ENCODE measurements at places on chromosomes 12 and 14.

DNA sequence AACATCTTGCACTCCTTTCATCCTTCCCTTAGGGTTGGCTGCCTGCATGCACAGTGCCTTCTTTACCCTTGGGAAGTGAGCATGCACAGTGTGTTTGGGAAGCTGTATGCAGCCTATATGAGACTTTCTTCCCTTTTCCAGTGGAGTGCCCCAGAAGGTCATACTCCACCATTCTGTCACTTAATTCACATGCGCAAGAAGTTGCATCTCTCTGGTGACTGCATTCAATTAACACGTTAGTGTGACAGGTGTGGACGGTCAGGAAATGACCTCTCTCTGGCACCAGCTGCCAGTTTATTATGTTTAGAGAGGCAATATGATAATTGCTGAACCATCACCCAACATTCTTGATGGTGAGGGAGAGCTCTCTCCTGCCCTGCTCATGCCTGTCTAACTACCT, 770.0 kb downstream of the FLRT2 start:
- DNase-seq = no peak

- DNase-seq = no peak
Observed at GRCh38 chr14:75563931-75564330, 14.5 kb upstream of the FLVCR2 start.

DNA sequence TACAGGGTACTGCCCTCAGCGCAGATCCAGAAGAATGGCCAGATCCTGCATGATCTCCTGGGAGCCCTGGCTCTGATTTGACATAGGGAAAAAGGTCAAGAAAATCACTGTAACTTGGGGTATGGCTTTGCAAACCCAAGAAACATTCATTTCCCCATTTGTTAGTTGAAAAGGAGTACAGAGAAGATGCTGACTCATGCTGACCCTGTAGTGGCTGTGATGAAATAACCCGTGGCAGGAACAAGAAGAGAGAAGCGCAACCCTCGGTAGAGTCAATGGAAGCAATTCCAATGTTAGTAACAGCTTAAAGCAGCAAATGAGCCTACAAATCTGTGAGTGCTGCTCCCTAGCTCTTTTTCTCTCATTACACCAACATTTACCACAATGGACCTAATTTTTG, 281.6 kb upstream of the NPAS3 start:
- DNase-seq = no peak

- DNase-seq = no peak
Observed at GRCh38 chr12:77299910-77300669, 234.7 kb upstream of the E2F7 start.

DNA sequence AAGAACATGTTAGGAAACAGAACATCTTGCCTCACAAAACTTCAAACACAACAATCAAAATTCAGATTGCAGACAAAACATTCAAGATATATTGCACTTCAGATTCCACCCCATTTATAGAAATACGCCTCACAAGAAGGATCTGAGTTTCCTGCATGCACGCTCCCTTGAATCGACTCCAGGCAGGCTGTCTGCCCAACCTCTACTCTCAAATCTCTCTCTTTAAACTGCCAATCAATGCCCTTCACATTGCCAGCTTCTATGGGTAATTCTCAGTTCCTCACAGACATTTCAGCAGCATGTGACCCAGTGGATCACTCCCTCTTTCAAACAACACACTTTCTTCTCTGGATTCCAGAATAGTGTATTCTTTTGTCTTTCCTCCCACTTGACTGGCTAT, 184.1 kb downstream of the PRKD1 start:
- no peak for DNase-seq

DNA sequence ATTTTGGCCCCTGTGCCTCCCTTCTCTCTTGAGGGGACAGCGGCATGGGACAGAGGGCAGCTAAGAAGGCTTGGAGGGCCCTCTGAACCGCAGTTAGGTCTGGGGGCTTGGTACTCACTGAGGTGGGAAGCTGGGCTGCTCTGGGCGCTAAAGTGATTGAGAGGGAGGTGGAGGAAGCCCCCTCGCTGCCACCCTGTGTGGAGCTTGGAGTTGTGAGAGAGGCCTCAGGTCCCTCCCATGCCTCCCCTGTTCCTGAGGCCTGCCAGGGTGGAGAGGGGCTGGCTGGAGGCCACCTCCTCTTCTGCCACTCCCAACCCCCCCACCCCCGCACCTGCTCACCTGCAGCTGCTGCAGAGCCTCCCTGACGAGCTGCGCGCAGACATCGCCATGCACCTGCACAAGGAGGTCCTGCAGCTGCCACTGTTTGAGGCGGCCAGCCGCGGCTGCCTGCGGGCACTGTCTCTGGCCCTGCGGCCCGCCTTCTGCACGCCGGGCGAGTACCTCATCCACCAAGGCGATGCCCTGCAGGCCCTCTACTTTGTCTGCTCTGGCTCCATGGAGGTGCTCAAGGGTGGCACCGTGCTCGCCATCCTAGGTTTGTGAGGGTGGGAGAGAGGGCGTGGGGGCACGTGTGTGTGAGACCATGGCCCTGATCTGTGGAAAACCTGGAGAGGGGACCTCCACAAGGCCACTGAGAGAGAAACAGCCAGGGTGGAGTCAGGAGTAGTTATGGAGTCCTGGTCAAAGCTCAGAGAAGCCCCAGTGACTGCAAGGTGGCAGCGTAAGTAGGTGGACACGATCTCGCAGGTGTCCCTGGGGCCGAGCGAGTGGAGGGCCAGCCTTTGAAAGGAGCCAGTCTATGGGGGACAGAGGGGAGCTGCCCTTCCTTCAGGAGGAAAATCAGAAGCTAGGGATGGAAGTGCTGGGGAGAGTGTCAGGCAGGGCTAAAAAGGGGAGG, 11.2 kb downstream of the KCNH3 start:
- DNase-seq = no peak

DNA sequence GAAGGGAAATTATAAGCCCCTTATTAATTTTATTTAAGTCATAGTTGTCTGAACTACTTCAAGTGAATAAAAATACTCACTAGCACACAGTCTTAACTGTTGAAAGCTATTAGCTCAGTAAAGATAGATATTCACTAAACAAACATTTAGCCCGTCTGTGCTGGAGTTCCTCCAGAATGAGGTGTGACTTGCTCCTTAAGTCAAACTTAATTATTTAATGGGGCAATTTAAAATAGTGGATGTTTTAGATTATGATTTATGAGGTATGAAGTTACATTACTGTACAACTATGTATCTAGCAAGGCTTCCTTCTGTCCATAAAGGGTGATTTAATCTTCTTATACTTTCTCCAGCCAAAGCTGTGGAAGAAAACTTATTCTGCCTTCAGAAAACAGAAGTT, 414.0 kb upstream of the FLRT2 start:
- DNase-seq = no peak

GRCh38 chr12:74899031-74899829, 310.4 kb downstream of the KCNC2 start:
- no peak for DNase-seq

DNA sequence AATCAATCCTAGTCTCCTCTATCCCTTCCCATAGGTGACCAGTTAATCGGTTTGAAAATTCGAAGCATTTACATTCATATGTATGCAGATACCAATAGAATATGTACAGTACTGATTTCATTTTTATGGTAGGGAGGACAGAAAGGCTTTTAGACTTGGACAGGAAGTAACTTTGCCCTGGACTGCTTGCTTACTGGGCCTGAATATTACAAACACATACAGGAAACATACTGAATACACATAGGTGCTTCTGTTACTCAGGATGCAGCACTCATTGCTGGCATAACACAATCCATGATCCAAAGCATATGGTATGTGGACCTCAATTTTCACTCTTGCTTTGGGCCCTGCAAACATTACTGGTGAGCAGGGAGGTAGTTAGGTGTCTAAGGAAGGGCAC, 71.1 kb downstream of the CATSPERB start:
- DNase-seq = no peak

DNA sequence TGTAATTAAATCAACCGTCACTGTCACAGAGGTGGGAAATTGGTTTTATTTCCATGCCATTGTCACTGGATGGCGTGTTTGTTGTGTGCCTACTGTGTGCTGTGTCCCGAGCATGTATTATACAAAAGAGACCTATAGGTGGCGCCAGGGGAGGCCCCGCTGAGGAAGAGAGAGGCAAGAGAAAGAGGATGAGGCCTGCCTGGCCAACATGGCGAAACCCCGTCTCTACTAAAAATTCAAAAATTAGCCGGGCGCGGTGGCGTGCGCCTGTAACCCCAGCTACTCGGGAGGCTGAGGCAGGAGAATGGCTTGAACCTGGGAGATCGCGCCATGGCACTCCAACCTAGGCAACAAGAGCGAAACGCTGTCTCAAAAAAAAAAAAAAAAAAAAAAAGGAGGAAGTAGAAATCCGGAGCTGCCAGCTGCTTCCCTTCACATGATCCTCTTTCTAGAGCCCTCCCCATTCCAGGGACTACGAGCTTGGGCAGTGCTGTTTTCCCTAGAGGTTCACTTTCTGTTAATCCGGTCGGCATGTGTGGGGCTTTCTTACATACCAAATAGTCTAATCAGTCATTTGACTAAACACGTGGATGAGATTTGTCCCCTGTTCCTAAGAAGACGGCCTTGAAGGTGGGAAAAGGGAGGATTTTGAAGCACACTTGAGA, 6.4 kb upstream of the CCDC175 start:
- DNase-seq = no peak

DNA sequence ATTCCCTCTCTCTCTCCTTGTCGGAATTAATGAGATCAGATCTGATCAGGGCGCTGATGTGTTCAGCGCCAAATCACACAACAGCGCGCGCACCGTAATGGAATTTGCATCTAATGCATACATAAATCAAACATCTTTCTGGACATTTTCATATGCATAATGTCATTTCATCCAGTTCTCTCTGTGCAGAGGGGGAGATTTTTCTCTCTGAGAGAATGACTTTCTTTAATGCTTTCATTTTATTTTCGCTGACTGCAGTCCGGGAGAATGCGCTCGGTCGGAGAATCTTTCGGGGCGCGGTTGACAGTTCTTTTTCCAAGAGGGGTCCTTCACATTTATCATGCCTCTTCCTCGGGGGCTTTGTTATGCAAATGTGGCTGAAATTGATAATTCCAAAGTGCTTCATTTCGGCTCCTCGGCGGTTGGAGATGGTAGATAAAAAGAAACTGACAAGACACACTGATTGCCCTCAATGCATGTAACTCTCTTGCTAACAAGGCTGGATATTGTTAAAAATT, 615.9 kb downstream of the VRK1 start:
- no peak for DNase-seq

GRCh38 chr12:42490261-42490842, 99.2 kb downstream of the PRICKLE1 start:
- no peak for DNase-seq

- DNase-seq = no peak
Observed at GRCh38 chr12:117533687-117534086, 172.3 kb upstream of the NOS1 start.

- no peak for DNase-seq
Observed at GRCh38 chr12:92062539-92063493, 82.8 kb downstream of the BTG1 start.

DNA sequence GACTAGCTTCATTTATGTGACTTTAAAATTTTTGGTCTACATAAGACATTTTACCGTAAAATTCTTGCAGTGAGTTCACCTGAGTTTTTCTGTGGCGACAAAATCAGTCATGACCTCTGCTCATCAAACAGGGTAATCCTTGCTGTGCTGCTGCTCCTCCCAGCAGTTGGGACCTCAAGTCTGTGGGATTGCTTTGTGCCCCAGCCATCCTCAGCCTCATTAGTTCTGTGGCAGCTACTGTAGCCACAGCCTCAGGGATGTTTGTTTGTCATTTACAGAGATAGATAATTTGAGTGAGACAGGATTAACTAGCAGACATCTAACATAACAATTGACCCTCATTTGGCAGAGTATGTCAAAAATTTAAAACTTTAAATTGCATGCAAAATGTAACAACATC, 357.0 kb downstream of the PCNX1 start:
- no peak for DNase-seq

DNA sequence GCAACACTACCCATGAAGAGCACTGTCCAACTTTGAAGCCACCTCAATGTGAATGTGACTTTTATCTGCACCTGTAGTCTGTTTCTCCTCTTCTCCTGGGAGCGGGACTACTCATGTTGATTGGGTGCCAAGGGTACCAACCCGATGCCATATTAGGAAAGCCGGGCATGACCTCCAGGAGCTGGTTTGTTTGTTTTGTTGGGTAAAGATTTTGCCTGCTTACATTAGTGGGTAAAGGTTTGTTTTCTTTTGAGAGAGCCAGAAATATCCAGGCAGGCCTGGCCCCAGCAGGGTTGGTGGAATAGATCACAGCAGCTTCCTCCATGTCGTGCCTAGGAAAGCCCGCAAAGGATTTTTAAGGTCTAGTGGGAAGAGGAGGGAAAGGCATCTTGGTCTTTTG, 19.7 kb upstream of the ITPK1 start:
- no peak for DNase-seq

- DNase-seq = no peak
Observed at GRCh38 chr12:47507221-47507620, 198.6 kb downstream of the RPAP3 start.

GRCh38 chr12:26017484-26018211, 59.2 kb downstream of the RASSF8 start:
- DNase-seq = no peak

DNA sequence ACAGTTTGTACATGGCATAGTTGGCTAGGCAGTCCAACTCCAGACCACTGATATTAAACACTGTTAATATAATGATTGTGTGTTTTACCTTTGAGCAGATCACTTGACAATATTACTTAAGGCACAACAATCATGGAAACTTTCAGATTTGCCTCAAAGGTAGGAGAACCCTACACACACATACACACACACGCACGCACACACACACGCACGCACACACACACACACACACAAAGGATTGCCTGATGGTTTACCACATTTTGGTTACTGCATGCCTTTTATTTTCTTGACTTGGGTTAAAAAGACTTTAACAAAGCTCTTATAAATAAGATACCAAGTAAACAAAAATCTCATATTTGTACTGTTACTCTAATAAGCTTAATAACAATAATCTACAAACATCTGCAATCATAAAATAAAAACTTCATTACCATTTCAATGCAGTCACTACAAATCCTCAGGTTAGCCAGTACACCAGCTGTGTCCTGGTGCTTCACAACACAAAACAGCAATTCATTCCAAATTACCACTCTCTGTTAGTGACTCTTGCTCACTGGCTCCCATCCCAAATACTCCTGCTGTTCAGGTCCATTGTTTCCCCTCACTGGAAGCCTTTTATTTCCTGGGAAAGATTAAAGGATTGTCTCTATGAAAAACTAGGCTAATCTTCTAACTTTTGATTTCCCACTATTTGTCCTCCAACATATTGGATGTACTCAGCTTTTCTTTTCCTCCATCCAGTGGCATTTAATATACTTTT, 175.2 kb upstream of the ATP2B1 start:
- DNase-seq = no peak

DNA sequence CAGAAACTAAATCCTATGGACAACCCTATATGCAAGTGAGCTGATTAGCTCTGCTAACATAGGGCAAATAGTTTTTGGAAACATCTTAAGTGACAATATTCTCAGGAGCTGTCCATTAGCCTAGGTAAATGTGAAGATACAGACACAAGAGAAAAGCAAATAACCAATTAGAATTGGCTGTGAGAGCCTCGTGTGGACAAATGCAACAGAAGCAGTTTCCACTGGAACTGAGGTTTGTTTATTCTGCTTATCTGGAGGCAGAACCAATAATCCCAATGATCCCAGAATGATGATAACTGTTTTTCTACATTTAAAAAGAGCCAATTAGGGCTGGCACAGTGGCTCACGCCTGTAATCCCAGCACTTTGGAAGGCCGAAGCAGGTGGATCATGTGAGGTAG, 43.2 kb upstream of the YAF2 start:
- DNase-seq = no peak

Data from activated effector memory CD4-positive, alpha-beta T cell treated with Interleukin-2 at 50 U/mL for 16 hours (primary cell).